ENCODE measurements at places on chromosomes 7 and 10. TPM values are rescaled to one million over a fixed set of nuclear protein-coding genes. Genes with fewer than 3 reads are reported as not detected.

The ITIH5 gene
- 24.6 TPM for polyA plus RNA-seq

The BEND7 gene
- polyA plus RNA-seq: 30.6 TPM

The FAM25G gene
- polyA plus RNA-seq: not detected

DNA sequence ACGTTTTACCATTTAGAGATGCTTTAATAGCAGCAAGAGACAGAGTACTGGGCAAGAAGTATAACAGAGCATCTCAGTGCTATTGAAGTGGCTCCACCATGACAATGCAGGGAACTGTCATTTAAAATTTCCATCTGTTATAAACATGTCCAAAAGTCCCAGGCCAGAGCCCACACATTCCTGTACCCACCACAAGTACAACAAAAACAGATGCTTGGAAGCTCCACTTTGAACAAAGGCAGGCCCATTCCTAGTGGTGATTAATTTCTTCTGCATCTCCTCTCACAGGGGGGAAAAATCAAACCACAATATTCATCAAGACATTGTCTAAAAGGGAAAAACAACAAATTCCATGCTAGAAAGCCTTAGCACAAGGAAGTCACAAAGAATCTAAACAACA lies 627.9 kb downstream of the PARD3 start:
- no peak for DNase-seq

DNA sequence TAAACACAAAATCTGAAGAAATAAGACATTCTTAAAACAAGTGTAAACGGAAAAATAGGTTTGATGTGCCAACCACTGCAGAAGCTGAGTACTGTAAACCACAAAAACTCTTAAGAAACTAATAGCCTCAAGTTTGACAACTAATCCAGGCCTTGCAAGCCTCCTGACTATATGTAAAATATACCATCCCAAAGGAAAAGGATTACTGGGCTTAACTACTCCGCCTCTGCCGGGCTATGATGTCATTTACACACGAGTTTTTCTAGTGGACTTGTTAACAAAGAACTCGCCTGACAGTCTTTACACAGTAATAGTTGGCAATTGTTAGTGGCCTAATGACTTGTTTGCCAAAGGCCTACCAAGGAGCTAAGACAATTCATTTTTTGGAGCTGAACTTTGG lies 2.1 kb downstream of the KIF5B start:
- peak; percentile 34 for DNase-seq
